Femur (tissue), 1 donor: ENCODE measurements at places on chromosomes 13 and 19.
A peak's percentile ranks its signal among the peaks of the same experiment; 100 is the strongest.

DNA sequence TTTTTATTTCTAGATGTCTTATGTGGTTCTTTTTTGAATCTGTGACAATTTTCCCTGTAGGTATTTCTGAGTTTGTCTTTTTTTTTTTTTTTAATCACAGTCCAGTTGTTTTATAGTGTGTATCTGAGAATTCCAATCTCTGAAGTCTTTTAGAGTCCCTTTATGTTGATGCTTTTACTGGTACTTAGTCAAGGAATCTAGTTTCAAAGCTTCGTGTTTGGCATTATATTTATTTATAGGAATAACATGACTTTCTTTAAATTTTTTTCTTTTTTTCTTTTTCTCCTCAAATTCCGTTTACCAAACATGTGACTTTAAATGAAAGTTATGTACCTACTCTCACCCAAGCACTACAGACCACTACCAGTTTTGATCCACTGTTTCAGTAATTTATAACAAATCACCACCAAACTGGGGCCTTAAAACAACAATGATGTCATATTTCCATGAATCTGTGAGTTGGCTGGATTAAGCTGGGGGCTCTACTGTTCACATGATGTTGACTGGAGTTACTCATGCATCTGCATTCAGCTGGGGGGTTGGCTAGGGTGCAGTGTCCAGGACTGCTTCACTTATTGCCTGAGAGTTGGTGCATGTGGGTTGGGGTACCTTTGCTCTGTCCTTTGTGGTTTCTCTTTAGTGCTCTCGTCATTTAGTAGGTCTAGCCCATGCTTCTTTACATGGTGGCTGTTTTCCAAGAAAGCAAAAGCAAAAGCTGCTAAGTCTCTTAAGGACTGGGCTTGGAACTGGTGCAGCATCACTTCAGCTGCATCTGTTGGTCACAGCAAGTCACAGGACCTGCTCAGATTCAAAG lies 22.3 kb downstream of the KCTD4 start:
- DNase-seq = peak; percentile 31

- no peak for DNase-seq
These were observed 3.5 kb downstream of the N4BP2L2 start for GRCh38 chr13:32535115-32535514.

GRCh38 chr13:79543883-79544282 lies 62.9 kb downstream of the NDFIP2 start:
- DNase-seq = no peak

GRCh38 chr13:99656844-99657381 lies 155.6 kb downstream of the TM9SF2 start:
- no peak for DNase-seq

DNA sequence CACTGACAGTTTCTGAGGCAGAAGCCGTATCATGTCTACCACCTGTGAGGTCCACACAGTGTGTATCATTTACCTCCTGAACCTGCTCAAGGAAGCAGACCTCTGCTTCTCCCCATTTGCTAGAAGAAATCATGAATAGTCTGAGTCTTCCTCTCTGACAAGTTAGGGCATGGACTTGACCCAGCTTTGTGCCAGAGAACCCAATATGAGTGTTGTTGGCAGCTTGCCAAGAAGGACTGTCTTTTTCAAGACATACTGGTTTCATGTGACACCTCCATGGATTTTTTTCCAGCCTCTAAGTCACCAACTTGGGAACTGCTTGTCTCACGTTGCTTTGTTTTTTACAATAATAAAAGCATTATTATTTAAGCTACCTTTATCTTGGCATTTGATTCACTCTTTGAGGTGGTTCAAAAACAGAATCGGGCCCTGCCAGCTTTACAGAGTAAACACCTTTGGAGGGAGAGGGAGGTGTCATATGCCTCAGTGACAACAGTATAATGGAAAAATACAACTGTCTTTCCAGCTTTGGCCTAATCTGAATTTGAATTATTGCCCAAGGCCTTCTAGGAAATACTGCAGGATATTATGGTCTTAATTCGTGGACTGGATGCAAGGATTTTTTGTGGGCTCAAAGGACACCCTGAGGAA lies 9.6 kb downstream of the ZNF211 start:
- DNase-seq = no peak

GRCh38 chr19:4980838-4981680 lies 12.1 kb downstream of the KDM4B start:
- DNase-seq = no peak

DNA sequence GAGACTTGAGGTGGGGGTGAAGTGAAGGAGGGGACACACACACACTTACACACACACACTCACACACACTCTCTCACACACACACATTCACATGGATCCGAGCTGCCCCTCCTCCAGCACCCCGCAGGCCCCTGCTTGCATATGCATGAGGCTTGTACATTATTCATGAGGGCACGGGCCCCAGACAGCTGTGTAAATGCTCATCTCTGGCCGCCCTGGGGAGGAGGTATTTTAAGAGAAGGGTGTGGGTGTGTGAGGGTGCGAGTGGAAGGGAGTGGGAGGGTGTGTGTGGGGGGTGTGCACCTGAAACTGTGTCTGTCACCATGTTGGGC lies 2.4 kb downstream of the NCAN start:
- no peak for DNase-seq

GRCh38 chr19:14152713-14153112 lies 16.3 kb upstream of the ASF1B start:
- no peak for DNase-seq

- DNase-seq = no peak
These were observed 3.0 kb upstream of the MATK start for GRCh38 chr19:3788996-3789778.

DNA sequence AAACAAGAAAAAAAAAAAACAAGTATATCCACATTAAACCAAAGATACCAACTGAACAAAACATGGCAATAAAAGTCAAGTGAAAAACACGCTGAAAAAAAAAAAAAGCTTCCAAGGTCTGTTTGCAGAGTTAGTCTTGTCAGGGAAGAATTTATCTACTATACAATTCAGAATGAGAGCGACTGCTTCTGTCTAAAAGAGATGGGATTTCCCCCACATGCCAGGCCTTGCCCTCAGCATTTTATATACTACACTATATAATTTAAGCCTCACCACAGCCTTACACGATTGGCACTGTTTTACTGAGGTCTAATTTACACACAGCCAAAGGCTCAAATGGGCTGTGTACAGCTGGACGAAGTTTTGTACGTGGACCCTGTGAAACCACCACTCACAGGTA lies 67.3 kb downstream of the FOXO1 start:
- no peak for DNase-seq

DNA sequence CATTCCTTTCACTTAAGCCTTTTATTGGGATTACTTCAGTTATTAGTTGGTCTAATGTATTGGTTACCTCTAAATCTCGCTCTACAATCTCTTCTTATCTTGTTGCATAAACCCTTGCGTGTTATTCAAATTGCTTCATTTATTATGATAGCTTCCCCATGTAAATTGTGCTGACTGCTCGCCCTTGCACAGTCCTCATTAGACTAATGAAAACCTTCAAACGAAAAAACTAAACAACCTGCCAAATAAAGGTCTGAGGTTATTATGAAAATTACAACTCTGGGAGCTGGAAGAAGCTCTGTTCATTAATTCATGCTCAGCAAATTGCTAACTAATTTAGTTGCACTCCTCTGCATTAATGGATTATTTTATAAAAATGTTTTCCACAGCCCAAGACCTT lies 320.1 kb downstream of the DACH1 start:
- DNase-seq = no peak

DNA sequence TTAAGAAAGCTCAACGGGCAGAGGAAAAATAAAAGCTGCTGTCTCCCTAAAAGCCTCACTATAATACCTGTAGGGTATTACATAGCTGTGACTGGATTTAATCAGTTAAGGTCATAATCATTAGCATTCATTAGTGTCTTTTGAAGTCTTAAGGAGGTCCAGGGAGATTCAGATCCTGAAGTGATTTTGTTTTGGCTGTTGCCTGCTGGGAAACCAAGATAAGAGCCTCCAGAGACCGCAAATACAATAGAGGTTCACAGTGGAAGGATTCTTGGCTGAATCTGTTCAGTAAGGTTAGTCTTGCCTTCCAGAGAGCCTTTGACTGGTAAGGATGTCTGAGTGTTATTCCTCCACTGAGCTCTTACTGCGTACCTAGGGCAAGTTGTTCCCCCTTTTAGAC lies 54.0 kb upstream of the TNFRSF19 start:
- DNase-seq = no peak

GRCh38 chr19:29767039-29767735 lies 44.6 kb upstream of the CCNE1 start:
- DNase-seq = no peak

DNA sequence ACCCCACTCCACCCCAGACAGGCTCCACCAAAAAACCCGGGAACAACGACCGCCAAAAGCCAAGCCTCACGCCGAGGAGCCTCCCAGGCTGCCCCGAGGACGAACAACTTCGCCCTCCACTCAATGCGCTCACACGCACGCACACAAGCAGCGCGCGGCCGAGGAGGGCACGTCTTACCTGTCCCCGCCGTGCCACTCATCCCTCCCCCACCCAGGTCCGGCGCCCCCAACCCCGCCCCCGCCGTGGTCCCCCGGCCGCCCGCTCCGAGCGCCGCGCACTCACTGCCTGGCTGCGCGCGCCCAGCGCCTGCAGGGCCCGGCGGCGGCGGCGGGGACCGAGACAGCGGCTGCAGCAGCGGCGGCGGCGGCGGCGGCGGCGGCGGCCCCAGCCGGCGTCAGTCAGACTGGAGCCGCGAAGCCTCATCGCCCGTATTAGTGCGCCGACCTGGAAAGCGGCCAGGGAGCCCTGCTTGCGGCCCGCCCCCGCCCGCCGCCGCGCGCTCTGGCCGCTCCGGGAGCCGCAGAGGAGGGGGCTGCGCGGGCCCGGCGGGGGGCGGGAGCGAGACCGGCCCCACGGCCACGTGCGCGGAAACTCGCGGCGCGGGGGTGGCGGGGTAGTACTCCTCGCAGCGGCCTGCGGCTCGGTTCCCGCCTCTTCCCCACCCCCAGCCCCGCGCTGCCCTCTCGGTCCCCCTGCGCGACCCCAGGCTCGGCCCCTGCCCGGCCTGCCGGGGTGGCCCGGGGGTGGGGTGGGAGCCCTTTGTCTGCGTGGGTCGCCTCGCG lies at the start of gene SMAD9:
Gene SMAD9 (minus strand): TSS at position 406 of the 783 bp plus-strand sequence. CDS start 40,549 bp downstream, outside the sequence.
- DNase-seq = peak; percentile 89

- no peak for DNase-seq
These were observed 62.3 kb downstream of the KCTD15 start for GRCh38 chr19:33859016-33859415.

DNA sequence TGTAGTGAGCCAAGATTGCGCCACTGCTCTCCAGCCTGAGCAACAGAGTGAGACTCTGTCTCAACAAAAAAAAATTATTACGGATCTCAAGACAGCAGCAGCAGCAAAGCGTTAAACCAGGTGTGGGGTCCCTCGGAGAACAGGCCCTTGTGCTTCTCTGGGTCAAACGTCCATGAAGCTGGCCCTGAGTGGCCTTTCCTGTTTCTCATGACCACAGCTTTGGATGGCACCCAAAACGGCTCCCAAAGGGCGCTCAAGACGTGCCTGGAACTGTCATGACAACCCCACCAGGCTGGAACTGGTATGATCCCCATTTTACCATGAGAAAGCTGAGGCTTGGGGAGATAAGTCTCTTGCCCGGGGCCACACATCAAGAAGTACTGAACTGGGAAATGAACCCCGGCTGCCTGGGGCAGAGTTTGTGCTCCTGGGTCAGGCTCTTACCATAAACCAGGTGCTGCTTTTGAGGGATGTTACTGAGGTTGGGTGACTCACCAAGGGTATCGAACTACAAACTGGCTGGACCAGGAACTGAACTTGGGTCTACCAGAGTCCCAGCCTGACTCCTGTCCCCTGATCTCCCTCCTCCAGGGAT lies 11.6 kb upstream of the SAMD1 start:
- no peak for DNase-seq

DNA sequence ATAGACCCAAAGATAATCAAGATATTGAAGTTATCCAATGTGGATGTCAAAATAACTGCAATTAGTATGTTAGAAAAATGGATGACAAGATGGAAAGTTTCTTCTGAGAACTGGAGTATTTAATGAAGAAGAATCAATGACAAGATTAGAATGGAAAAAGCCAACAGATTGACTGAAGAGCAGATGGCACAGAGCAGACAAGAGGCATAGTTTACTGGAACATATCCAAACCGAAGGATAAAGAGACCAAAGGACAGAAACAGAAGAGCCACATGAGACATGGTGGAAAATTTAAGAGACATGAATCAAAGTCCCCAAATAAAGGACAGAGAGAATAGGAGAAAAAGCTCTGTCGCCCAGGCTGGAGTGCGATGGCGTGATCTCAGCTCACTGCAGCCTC lies 89.6 kb upstream of the RXFP2 start:
- no peak for DNase-seq

GRCh38 chr19:30153326-30154210 lies 211.5 kb downstream of the URI1 start:
- DNase-seq = no peak

DNA sequence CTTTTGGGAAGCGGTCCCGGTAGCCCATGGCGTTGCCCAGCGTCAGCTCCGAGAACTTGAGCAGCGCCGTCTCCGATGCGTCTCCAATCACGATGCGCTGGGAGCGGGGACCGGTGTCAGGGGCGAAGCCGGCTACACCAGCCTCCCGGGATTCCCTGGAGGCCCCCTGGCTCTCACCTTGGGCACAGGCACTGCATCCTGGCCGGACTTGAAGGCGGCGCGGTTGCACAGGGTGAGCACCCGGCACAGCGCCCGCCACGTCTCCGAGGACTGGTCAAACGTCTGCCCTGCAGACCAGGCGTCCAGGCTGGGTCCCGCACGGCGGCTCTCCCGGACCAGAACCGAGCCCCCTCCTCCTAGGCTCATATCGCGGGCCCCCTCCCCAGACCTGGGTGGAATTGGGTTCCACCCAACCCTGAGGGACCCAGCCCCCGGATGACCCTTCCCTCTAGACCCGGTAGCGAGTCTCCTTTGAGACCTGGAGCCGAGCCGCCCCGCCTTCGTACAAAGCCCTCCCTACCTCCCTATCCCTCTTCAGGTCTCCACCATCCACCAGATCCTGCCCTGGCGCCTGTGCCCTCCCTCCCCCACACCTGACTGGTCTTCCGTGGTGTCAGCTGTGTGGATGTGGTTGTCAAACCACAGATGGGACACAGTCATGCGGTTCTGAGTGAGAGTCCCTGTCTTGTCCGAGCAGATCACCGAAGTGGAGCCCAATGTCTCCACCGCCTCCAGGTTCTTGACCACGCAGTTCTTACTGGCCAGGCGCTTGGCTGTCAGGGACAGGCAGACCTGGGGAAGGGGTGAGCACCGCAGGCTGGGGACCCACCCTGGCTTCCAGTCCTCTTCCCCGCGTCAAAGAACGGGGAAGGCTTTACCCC lies 4.8 kb downstream of the ATP4A start:
- DNase-seq = no peak
